ENCODE measurements at places on chromosomes 2 and 18. TPM values are rescaled to one million over a fixed set of nuclear protein-coding genes. Genes with fewer than 3 reads are reported as not detected.

The CCBE1 gene
- polyA plus RNA-seq, result not detected

The TPRKB gene
- 27.1 TPM for polyA plus RNA-seq

The RND3 gene
- polyA plus RNA-seq, result 57.1 TPM

The CCL20 gene
- 0.16 TPM for polyA plus RNA-seq

- H3K27me3 ChIP-seq, result peaks cover 2% of the 10 kb centered on the region
- H3K36me3 ChIP-seq, result no peaks in the 10 kb centered on the region
- no peak overlapping the region for H3K4me3 ChIP-seq
Measured at GRCh38 chr18:31711365-31712172, 27.2 kb upstream of the B4GALT6 start.

DNA sequence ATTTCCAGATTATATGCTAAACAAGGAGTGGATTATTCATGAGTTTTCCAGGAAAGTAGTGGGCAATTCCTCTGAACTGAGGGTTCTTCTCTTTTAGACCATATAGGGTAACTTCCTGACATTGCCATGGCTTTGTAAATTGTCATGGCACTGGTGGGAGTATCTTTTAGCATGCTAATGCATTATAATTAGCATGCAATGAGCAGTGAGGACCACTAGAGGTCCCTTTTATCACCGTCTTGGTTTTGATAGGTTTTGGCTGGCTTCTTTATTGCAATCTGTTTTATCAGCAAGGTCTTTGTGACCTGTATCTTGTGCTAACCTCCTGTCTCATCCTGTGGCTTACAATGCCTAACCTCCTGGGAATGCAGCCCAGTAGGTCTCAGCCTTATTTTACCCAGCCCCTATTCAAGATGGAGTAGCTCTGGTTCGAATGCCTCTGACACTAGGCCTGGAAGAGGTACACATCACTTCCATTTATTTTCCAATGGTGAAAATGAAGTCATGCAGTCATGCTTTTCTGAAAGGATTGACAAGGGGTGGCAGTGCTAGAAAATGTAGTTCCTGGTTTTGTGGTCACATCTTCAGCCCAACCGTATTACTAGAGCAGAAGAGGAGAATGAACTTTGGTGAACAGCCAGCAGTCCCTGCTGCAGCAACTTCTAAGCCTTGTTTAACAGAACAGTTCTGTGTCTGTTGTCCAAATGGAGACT is 26.6 kb upstream of the ITGA4 start:
- no peak overlapping the region for H3K27ac ChIP-seq
- H3K4me3 ChIP-seq, result no peak overlapping the region
- H3K4me1 ChIP-seq, result no peaks in the 10 kb centered on the region

- H3K4me3 ChIP-seq, result no peak overlapping the region
- no peak for DNase-seq
- H3K27ac ChIP-seq, result no peak overlapping the region
- H3K36me3 ChIP-seq, result no peaks in the 10 kb centered on the region
Measured at GRCh38 chr18:14768241-14768640, 20.3 kb downstream of the ANKRD30B start.

- H3K27ac ChIP-seq, result no peak overlapping the region
- H3K4me3 ChIP-seq, result no peak overlapping the region
- H3K36me3 ChIP-seq, result no peaks in the 10 kb centered on the region
- H3K27me3 ChIP-seq, result no peaks in the 10 kb centered on the region
Measured at GRCh38 chr2:58895857-58896256, 654.7 kb upstream of the FANCL start.

- H3K27ac ChIP-seq, result no peak overlapping the region
- no peaks in the 10 kb centered on the region for H3K27me3 ChIP-seq
- peak; percentile 31 for DNase-seq
Measured at GRCh38 chr18:24514439-24514838, 54.0 kb downstream of the HRH4 start.

GRCh38 chr2:159755788-159756187 is 42.2 kb downstream of the CD302 start:
- H3K27me3 ChIP-seq, result no peaks in the 10 kb centered on the region
- peak; percentile 49 for DNase-seq
- no peak overlapping the region for H3K4me3 ChIP-seq
- peaks cover 14% of the 10 kb centered on the region for H3K4me1 ChIP-seq
- peaks cover 44% of the 10 kb centered on the region for H3K36me3 ChIP-seq

- no peaks in the 10 kb centered on the region for H3K27me3 ChIP-seq
- no peak overlapping the region for H3K27ac ChIP-seq
- H3K4me1 ChIP-seq, result no peaks in the 10 kb centered on the region
- no peak overlapping the region for H3K4me3 ChIP-seq
- H3K36me3 ChIP-seq, result no peaks in the 10 kb centered on the region
Measured at GRCh38 chr2:1839066-1839756, 94.9 kb upstream of the PXDN start.

GRCh38 chr2:134228493-134228903 is 25.4 kb upstream of the MGAT5 start:
- no peak for DNase-seq
- no peaks in the 10 kb centered on the region for H3K27me3 ChIP-seq
- H3K36me3 ChIP-seq, result no peaks in the 10 kb centered on the region
- H3K27ac ChIP-seq, result no peak overlapping the region
- no peaks in the 10 kb centered on the region for H3K4me1 ChIP-seq

DNA sequence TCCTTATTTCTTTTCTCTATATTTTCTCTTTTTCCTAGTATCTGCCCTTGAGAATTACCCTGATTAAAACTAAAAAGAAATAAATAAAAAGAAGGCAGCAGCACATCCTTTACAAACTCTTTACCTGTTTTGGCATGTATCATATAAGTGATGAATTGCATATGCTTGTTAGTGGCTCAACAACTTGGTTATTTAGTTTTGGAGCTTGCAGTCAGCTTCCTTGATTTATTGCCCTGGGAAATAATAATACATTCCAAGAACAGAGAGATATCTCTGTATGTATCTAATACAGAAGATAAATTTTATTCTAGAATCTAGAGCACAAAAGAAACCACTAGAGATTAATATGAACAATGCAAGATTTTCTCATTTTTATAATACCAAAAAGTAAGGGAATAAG is 139.8 kb upstream of the ZC3H15 start:
- H3K4me3 ChIP-seq, result no peak overlapping the region
- no peak for DNase-seq
- no peaks in the 10 kb centered on the region for H3K27me3 ChIP-seq
- H3K4me1 ChIP-seq, result peaks cover 13% of the 10 kb centered on the region
- H3K27ac ChIP-seq, result no peak overlapping the region
